GOT3 (cell line): ENCODE measurements at places on chromosomes 5 and 9.
A peak's percentile ranks its signal among the peaks of the same experiment; 100 is the strongest.

DNA sequence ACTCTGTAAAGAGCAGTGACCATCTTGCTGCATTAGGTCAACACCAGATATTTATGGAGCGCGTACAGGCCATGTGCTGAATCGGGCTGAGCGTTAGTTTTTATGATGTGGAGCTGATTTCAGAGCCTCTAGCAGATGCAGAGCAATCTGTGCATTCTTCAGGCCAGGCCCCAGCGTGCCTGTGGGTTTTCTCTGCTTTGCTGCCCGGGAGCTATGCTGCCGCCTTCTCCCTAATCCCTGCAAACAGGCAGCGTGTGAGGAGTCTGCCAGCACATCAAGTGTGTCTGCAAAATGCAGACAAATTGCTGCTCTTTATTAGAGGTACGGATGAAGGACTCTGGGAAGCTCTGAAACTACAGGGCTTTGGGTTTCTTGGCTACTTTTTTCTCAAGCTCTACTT, 170.0 kb downstream of the NTRK2 start:
- DNase-seq, result no peak

DNA sequence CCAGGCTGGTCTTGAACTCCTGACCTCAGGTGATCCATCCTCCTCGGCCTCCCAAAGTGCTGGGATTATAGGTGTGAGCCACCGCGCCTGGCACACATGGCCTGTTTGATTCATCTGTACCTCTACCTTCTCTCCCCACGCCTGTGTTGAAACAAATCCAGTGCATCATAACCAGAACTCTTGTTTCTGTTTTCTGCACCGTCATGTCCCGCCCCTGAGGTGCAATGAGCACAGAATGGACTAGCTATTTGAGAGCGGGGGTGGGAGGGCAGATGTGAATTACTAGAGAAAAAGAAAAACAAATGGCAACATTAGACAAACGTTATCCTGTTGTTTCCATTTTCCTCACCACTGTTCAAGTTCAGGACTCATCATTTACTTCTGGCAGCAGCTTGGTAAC, 10.7 kb upstream of the FAM193B start:
- no peak for DNase-seq

- DNase-seq, result no peak
These were observed 154.5 kb downstream of the ARSB start for GRCh38 chr5:78830528-78831046.

DNA sequence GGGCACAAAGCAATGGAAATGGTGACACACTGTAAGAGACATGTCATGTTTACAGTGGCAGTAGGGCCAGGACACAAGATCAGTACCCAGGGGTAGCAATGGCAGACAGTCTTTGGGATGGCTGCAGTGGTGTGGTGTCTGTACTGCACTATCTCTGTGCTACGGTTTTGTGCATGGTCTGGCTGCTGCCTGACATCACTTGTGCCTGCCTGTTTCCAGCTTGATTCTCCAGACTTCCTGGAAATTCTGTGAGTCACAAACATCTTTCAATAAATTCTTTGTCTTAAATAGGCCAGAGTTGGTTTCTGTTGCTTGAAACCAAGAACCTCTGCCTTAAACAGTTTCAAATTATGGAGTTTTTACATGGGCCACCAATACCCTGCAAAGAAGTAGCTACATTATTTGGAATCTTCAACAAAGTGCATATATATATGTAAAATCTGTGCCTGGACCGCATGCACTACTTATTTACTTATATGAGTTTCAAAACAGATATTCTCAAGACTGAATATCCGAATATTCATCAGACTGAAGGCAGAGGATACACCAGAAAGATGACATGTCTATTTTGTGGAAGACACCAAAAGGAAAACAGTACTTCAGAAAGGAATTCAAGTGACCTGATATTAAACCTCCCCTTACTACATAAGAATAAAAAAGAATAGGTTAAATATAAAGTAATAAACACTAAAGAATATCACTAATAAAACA, 188.1 kb downstream of the RFX3 start:
- no peak for DNase-seq

GRCh38 chr9:90802386-90802985, 867 bp downstream of the SYK start:
- no peak for DNase-seq

DNA sequence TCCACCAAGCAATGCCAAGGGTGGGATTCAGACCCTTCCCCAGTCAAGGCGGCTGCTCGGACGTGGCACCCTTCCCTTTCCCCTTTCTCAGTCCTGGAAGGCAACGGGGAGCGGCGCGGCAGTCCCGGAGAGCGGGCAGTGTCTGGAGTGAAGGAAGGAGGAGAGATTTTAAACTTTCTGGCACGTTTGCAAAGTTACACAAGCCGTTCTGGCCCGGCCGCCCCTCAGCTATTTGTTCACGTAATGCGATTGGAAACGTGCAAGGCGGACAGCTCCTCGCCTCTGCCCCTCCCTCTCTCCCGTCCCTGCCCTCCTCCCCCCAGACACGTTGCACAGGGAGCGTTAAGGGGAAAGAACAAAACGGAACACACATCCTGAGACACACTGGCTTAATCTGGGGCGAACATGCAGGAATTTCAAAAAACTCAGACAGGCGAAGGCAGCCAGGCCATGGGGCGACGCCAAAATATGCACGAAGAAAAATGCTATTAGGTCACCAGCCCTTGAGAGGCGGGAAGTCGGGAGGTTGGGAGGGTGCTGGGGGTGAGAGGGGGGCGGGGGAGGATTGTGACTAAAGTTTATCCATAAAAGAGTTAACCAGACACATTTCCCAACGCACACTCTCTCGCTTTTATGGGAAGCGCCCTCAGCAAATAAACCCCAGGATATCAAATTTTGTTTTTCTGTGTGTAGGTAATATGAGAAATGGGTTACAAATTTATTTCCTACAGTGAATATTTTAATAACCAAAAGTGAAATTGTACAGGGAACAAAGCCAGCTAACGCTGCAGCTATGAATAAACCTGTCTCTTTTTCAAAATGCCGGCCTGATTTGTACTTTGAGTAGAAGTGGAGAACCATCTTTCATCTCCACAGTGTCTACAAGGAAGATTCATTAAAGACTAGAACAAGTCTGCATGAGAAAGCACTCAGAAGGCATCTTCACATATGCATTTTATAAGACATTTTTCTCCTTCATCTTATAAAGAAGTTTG, at the start of gene LOX:
Gene LOX, minus strand, starts transcription at position 144 of the 995 bp plus-strand sequence. CDS start 274 bp downstream, outside the sequence.
- peak; percentile 72 for DNase-seq

DNA sequence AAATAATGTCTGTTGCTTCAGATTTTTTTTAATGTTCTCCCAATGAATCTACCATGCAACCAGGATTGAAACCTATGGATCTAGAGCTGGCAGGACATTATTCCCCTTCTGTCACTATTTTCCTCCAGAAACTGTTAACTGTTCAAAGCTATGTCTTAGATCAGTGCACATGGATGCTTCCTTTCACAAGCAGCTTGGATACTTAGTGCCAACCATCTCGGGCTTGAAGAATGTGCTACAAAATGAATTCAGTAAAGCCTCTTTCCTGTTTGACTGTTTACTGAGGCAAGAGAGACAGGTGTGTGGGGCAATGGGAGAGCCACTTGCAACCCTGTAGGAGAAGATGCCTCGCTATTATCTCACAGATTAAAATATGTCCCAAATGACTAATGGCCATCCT, 774.8 kb downstream of the KCTD16 start:
- no peak for DNase-seq
